Small intestine (tissue), 16 donors: ENCODE measurements at places on chromosomes 5 and 9. TPM values are rescaled to one million over a fixed set of nuclear protein-coding genes. Genes with fewer than 3 reads are reported as not detected.

DNA sequence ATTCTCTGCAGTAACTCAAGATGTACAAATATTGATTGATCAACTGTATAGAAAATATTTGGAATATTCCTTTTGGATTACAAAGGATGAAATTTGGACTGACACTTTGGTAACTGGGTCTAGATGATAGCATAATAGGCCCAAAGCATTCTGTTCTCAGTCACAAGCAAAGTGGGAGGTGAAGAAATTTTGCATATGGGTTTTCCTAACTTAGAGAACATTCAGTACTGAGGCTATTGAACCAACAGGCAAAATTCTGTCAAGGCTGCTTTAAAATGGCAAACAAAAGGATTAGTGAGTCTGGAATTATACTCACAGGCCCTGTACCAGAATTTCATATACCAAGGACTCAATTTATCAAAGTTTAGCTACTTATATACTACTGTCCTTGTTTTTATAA lies 1020.6 kb downstream of the TLE4 start:
- no peak overlapping the region for H3K27ac ChIP-seq
- no peaks in the 10 kb centered on the region for H3K27me3 ChIP-seq
- no peak for DNase-seq

DNA sequence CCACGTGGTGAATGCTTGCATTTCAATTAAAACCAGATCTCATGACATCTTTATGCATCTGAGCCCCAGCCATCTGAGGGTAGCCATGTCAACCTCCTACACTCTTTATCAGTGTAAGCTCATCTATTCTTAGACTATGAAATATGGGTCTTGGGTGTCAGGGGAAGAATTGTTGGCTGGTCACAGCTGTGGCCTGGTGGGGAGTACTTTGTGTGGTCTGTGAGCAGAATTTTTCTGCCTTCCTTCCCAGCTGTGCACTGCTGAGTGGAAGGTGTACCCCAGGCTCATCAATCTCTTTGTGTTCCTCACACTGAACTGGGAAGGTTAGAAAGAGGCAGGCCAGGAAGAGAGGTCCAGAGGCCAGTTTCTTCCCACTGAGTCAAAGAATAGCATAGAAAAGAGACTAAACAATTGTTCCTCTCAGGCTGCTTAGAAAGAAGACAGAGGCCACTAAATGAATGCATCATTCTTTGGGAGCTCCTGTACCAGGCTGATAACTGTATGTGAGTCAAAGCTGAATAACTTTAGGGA lies 202.7 kb upstream of the RGMB start:
- H3K4me3 ChIP-seq: no peak overlapping the region
- H3K27me3 ChIP-seq: no peaks in the 10 kb centered on the region
- DNase-seq: no peak
- H3K36me3 ChIP-seq: no peaks in the 10 kb centered on the region
- no peaks in the 10 kb centered on the region for H3K4me1 ChIP-seq

The ITK gene
- polyA plus RNA-seq: 2.7 TPM

The TCERG1 gene
- 26.7 TPM for polyA plus RNA-seq

DNA sequence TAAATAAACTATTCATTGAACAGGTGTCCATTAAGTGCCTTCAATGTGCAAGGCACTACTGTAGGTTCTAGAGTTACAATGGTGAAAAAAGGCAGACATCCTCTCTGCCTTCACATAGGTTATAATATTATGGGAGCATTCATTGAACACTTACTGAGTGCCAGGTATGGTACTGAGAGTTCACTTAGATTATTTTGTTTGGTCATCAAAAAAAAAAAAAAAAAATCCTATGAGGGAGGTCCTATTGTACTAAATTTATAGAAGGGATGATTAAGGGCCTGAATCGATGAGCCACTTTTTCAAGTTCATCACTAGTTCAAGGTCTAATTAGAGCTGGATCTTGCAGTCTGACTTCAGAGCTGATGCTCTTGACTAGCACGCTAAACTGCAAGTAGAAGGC lies 22.8 kb upstream of the PANK3 start:
- no peak overlapping the region for H3K27ac ChIP-seq
- no peaks in the 10 kb centered on the region for H3K27me3 ChIP-seq
- no peak for DNase-seq
- H3K36me3 ChIP-seq: no peaks in the 10 kb centered on the region

GRCh38 chr9:85586684-85587083 lies 155.1 kb downstream of the AGTPBP1 start:
- H3K4me1 ChIP-seq: no peaks in the 10 kb centered on the region
- H3K27ac ChIP-seq: no peak overlapping the region
- no peaks in the 10 kb centered on the region for H3K36me3 ChIP-seq
- DNase-seq: peak; percentile 35

The MYOT gene
- polyA plus RNA-seq: 7.0 TPM

DNA sequence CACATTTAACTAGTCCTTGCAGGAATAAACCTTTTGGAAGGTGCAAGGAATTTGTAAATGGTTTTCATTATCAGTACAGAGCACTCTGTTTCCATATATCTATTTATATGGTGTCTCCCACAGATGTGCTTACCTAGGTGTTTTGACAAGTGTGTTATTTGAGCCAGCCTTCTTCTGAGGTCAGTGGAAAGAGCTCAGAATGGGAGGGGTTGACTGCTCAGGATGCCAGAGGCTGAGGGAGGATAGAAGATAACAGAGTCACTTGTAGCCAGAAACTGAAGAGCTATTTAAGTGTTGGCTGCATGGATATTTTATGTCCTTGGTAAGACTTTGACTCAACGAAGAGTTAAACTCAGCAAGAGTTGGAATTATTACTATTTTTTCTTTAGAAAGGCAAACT lies 5.0 kb downstream of the CMYA5 start:
- H3K4me3 ChIP-seq: no peak overlapping the region
- DNase-seq: no peak
- no peaks in the 10 kb centered on the region for H3K36me3 ChIP-seq
- no peak overlapping the region for H3K27ac ChIP-seq
- H3K4me1 ChIP-seq: no peaks in the 10 kb centered on the region

GRCh38 chr5:134132372-134133187 lies 18.1 kb downstream of the TCF7 start:
- peak overlapping the region; percentile 53 for H3K27ac ChIP-seq
- peak; percentile 54 for DNase-seq
- H3K36me3 ChIP-seq: peaks cover 94% of the 10 kb centered on the region
- H3K27me3 ChIP-seq: no peaks in the 10 kb centered on the region
- no peak overlapping the region for H3K4me3 ChIP-seq

- H3K27me3 ChIP-seq: no peaks in the 10 kb centered on the region
- no peak for DNase-seq
- H3K4me1 ChIP-seq: no peaks in the 10 kb centered on the region
- no peaks in the 10 kb centered on the region for H3K36me3 ChIP-seq
- H3K27ac ChIP-seq: no peak overlapping the region
These were observed 1435.6 kb upstream of the NUDT12 start for GRCh38 chr5:104998169-104998568.

DNA sequence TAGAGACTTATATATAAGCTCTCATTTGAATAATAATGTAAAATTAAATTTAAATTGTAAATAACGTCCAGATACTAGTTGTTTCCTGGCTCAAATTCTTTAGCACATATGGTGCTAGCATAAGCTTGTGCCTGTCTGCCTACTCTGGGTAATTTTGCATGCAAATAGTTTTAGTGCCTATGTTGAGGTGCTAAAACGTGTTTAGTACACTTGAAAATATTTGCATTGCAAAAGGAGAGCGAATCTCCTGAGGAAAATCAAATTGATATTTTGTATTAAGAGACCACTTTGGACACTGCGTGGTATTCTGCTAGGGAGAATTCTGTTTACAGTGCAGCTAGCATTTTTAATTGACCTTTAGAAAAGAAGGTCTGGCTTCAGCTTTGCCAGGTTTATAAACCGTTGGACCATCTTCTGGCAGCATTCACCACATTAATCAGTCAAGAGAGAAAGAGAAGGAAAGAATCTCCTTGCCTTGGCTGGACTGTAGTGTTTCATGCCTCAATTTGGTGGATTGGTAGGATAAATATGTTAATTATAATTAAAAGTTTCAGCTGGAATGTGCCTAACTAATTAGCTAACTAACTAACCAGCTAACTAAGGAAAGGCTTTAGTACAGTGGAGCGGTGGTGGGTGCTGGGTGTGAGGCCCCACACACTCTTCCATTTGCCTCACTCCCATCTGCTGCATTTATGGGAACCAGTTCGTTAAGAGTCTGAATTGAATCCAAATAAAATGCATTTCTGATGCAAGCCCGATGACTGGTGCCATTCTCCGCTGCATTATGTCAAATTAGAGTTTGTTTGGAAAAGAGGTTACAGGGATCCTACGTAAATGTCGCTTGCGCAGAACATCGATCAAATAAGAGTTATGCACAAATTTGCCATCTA lies 150.1 kb upstream of the MPDZ start:
- H3K4me3 ChIP-seq: no peak overlapping the region
- H3K27ac ChIP-seq: no peak overlapping the region
- no peaks in the 10 kb centered on the region for H3K27me3 ChIP-seq

DNA sequence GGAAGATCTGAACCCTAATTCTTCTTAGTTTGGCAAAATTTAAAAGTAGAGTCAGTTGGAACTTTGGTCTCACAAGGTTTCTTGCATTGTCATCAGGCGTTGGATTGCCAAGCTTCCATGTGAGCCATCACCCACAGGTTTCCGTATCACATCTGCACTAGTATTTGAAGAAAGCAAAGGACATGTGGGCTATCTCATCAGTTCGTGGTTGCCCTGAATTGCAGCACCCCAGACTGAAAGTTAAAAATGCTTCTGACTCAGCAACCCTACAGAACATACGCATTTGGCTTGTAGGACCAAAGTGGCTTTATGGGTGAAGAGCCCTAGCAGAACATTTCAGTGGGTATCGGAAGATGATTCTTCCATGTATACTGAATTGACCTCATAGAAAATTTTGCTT lies 358.0 kb downstream of the ENC1 start:
- no peaks in the 10 kb centered on the region for H3K27me3 ChIP-seq
- H3K4me1 ChIP-seq: no peaks in the 10 kb centered on the region
- DNase-seq: no peak
- no peaks in the 10 kb centered on the region for H3K36me3 ChIP-seq
- H3K4me3 ChIP-seq: no peak overlapping the region

The NAA35 gene
- 7.3 TPM for polyA plus RNA-seq

DNA sequence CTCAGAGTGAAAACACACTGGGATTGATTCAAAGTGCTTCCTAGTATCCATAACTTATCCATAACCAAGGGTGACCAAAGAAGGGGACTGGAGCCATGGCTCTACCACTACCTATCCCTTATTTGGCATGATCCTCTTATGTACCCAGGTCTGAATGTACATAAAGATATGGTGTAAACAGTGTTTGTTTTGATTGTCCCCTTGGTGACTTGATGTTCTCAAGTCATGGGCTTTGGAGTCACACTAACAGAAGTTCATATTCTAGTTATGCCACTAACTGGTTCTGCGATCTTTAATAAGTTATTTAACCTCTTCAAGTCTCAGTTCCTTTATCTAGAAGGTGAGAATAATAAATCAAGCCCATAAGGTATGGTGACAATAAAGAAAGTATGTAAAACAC lies 283.4 kb upstream of the PTGER4 start:
- no peak overlapping the region for H3K4me3 ChIP-seq
- no peaks in the 10 kb centered on the region for H3K27me3 ChIP-seq
- no peak for DNase-seq
- H3K27ac ChIP-seq: no peak overlapping the region

- H3K27ac ChIP-seq: no peak overlapping the region
- no peaks in the 10 kb centered on the region for H3K4me1 ChIP-seq
- no peak for DNase-seq
- no peak overlapping the region for H3K4me3 ChIP-seq
- no peaks in the 10 kb centered on the region for H3K27me3 ChIP-seq
- no peaks in the 10 kb centered on the region for H3K36me3 ChIP-seq
These were observed 44.8 kb upstream of the CLK4 start for GRCh38 chr5:178671602-178672144.

DNA sequence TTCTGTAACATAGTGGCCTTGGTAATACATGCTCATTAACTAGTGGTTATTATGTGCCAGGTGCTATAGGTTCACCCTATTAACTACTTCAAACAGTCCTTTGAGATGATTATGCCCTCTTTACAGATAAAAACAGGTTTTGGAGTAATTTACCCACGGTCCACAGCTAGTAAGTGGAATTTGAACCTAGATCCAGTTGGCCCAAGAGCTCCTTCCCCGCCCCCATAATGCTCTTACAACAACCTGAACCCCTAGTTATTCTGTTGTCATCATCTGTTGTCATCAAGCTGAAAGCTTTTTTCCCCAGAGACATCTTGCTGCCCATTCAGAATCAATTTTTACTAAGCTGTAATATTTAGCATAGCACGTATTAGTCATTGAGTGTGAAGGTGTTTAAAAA lies 23.2 kb downstream of the XPA start:
- DNase-seq: peak; percentile 32
- peaks cover 13% of the 10 kb centered on the region for H3K4me1 ChIP-seq

DNA sequence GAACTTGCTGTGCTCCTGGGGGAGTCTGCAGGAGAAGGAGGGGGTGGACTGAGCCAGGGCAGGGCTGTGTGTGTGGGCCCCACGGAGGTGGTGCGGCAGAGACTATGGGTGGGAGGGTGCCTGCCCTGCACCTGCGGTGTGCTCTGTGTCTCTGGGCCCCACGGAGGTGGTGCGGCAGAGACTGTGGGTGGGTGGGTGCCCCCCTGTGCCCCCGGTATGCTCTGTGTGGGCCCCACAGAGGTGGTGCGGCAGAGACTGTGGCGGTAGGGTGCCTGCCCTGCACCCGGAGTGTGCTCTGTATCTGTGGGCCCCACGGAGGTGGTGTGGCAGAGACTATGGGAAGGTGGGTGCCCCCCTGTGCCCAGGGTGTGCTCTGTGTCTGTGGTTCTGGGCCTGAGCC lies 103.7 kb downstream of the EHMT1 start:
- H3K27me3 ChIP-seq: no peaks in the 10 kb centered on the region
- no peak for DNase-seq
- H3K36me3 ChIP-seq: peaks cover 16% of the 10 kb centered on the region
- H3K27ac ChIP-seq: no peak overlapping the region

The FOXB2 gene
- not detected for polyA plus RNA-seq

The SAXO1 gene
- polyA plus RNA-seq: not detected

GRCh38 chr9:76932757-76933156 lies 26.8 kb upstream of the PRUNE2 start:
- no peaks in the 10 kb centered on the region for H3K27me3 ChIP-seq
- no peak overlapping the region for H3K27ac ChIP-seq
- no peak overlapping the region for H3K4me3 ChIP-seq
- no peaks in the 10 kb centered on the region for H3K36me3 ChIP-seq
